ENCODE measurements at places on chromosomes 11 and 22.
A peak's percentile ranks its signal among the peaks of the same experiment; 100 is the strongest.

DNA sequence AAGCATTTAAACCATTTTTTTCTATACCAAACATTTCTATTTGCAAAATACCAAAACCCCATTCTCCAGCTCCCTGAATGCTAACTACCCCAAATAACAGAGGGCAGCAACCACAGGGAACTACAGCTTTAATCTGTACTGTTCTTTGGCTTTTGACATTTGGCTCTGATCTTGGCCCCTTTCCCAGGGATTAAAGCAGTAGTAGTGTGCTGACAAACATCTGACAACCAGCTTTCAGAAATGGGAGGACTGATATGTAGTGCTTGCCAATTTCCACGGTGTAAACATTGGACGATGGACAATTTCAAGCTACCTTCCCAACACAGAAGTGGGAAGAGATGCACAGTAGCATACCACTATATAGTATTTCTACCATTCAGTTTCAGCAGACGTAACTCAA is 88.4 kb upstream of the TEAD1 start:
- DNase-seq = no peak

DNA sequence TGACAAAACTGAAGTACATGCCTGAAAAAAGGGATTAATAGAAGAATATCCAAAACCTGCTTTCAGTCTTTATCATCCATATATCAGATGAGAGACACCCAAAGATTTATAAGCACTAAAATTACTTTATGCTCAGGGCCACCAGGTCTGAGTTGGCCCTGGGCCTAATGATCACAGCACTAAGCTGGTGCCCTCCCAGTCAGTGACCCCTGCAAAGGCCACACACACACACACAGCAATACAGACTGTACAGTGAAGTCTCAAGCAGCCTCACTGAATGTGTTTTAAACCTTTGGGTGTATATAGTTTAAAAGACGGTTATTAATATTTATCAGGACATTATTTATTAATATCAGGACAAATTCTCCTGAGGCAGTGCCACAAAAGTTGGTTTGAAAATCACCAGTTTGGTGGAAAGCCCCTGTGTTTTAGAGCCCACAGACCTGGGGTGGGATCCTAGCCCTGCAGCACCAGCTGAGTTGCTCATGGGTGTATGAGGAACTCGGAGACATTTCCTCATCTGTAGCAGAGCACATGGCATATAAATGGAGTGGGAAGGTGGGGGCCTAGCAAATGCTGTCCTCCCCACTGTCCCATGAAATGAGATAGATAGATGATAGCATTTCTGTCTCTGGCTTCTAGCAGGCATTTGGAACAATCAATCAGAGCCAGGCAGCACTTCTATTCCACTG is 48.4 kb upstream of the HORMAD2 start:
- DNase-seq = no peak

- DNase-seq = no peak
These were observed 441.2 kb downstream of the LRRC4C start for GRCh38 chr11:41018224-41018623.

- no peak for DNase-seq
These were observed 1518.2 kb upstream of the TENM4 start for GRCh38 chr11:80958987-80959386.

DNA sequence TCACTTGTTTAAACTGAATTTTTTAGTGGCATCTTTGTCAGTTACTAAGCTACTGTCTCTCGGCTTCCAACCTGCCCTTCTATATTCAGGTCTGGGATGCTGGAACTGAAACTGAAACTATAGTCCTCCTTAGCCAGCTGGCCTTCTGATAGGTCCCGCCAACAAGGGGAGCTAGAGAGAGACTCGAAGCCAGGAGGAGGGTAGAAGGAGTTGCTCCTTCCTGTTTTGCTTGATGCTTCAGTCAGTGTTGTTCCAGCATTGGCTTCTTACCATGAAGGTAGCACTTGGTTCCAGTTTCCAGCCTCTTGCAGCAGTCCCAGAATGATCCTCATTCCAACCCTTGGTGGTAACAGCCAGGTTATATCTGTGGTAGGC is 32.9 kb upstream of the HORMAD2 start:
- peak; percentile 24 for DNase-seq

DNA sequence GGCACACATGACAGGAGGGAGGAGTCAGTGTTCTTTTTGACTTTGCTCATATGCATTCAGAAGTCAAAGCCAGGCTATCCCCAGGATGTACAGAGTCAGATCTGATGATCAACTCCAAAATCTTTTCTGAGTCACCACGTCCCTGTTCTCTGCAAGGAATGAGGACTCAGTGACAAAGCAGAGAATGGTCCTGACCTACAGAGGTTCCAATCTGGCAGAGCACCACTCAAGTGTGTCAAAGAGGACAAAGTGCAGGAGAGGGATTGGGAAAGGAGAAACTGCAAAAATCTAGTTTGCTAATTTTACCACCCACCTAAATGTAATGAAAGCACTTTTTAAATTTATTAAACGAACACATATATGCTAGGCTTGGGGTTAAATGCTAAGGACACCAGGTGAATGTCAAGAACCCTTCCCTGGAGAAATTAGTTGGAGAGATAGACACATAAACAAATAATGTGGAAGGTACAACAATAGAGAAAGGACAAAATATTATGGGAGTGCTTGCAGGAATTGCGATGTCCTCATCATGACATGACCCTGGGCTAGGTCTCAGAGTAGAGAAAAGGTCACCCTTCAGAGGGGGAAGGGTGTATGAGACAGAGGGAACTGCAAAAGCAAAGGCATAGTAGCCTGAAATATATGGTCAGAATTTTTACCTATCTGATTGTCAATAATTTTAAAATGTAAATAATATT is 56.3 kb downstream of the MTNR1B start:
- DNase-seq = no peak

GRCh38 chr11:79044201-79044600 is 396.6 kb downstream of the TENM4 start:
- DNase-seq = no peak

GRCh38 chr11:119315131-119316015 is 1.6 kb downstream of the MCAM start:
- DNase-seq = peak; percentile 53

DNA sequence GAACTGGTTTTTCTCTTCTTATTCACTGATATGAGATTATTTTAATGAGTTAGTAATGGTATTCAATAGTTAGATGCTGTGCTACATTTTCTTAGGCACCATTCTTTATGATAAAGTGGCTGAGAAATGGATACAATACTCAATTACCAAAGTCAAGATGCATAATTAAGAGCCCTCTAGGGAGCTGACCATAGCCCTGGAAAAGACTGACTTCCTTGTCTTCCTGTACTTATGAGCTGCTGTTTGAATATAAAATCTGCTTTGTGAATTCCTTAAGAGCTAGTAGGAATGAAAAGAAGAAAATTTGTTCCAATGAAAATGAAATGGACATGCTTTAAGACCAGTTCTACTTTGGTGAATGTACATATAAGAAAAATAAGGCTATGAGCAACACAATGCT is 452.3 kb downstream of the KCNA4 start:
- no peak for DNase-seq

- DNase-seq = no peak
These were observed 33.5 kb upstream of the BID start for GRCh38 chr22:17807578-17808410.

DNA sequence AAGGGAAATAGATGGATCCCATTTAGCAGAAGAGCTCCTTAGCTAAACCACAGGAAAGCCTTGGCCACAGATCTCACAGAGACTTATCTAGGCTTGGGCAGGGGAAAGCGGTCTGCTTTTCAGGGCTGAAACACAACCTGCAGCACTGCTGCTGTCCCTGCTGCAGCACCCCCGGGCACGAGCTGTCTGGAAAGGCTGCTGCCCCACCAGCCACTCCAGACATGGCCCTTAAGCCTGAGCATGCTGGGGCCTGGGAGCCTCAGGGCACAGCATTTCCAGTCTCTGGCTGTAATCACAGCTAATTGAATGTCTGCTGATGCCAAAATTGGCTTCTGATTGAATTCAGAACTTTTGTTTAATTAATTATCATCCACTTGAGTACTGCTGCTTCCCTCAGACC is 115.0 kb downstream of the TMPRSS5 start:
- DNase-seq = no peak

GRCh38 chr22:28594797-28595462 is 84.7 kb downstream of the TTC28 start:
- DNase-seq = no peak

DNA sequence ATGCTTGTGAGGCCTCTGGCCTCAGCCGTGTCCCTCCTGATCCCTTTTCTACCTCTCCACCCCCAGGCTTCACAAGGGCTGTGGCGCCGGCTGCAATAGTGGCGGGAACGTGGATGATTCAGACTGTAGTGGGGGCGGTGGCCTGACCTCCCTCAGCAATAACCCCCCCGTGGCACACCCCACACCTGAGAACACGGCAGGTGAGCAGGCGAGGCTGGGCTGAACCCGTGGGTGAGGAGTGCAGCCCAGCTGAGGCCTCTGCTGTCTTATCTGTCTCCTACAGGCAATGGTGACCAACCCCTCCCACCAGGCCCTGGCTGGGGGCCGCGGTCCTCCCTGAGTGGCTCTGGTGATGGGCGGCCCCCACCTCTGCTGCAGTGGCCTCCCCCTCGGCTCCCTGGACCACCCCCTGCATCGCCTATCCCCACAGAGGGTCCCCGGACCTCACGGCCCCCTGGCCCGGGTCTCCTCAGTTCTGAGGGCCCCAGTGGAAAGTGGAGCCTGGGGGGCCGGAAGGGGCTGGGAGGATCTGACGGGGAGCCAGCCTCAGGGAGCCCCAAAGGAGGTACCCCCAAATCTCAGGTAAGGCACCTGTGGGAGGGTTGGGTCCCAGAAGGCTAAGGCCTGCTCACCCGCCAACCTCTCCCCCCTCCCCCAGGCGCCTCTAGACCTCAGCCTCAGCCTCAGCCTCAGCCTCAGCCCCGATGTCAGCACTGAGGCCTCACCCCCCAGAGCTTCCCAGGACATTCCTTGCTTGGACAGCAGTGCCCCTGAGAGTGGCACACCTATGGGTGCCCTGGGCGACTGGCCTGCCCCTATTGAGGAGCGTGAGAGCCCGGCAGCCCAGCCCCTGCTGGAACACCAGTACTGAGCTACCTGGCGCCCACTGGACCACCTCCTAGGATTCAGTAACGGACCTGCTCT is 1.5 kb upstream of the SIPA1 start:
- no peak for DNase-seq

GRCh38 chr11:75147191-75147874 is 3.6 kb upstream of the SLCO2B1 start:
- DNase-seq = no peak

DNA sequence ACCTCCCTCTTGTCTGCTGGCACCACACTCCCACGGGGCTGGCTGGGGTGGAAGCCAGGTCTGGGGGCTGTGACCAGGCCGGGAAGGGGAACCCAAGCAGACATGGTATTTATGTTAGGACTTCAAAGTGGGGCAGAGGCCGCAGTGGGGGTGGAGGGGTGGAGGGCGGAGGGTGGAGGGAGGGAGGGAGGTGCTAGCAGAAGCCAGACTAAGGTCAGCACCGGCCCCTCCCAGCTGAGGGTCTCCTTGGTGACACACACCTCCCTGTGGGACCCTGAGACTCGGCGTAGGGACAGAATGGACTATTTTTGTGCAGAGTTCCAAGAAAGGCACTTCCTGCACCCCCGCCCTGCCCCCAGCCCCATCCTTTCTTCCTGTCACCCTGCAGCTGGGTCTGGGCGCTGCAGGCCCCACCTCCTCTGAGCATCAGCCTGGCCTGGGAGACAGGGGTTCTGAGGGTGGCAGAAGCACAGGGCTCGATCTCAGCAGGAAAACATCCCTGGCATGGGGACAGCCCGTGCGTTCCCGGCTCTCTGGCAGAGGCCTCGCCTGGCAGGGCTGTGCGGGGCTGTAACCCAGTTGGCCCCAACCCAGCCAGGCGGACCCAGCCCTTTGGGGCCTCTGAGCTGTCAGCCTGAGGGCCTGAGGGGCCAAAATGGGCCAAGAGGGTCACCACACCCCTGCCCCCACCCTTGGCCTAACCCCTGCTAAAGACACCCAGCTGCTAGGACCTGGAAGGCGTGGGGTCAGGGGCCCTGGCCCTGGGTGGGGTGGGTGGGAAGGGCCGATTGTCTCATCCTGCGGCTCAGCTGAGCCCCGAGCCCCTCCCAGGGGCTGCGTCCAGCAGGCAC is 9.6 kb upstream of the CD248 start:
- DNase-seq = no peak

DNA sequence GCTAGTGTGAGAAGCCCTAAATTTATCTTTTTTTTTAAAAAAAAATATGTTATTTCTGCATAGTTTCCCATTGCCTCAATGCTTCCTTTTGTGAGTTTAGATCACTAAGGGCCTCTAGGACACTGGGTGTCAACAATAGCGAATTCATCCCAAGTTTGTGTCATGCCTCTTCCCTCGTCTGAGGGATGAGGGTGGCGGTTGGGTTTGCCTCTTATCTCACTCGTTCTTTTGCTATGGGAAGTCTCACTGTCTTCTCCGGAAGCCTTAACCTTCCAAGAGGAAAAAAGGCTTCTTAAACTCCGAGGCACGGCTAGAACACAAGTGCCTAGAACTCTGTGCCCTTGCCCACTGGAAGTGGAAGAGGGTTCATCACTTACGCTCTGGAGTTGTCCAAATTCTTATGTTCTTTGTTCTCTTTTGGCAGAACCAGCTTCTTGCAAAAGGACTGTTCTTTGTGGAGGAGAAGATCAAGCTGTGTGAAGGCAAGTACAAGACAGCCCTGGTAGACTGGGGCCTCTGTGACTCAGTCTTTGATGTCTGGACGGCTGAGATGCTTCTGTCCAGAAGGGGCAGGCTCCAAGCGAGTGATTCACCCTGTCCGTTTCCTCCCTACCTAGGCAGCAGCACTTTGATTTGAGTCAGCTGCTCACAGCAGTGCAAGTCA is 78.5 kb downstream of the TRAF6 start:
- no peak for DNase-seq

DNA sequence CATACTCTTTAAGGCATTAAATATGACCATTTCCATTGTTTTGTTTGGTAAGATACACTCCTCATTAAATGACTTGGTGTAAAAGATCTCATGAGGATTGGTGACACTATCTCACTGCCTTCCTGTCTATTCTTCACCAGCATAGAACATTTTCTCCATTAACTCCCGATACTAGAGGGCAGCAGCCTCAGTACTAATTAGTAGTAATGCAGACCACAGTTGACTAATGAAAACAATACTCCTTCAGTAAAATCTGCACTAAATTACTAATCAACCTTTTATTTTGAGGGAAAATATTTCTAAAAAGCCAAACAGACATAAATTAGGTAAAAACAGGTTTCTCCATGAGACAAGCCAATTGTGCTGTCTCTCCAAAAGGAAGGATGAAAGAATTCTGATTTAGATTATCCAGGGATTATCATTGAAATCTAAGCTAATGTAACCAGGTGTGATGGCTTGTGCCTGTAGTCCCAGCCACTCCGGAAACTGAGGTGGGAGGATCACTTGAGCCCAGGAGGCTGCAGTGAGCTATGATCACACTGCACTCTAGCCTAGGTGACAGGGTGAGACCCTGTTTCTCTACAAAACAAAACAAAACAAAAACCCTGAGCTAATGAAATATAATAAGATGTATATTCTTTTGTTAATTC is 9.4 kb downstream of the PGM2L1 start:
- DNase-seq = peak; percentile 65

DNA sequence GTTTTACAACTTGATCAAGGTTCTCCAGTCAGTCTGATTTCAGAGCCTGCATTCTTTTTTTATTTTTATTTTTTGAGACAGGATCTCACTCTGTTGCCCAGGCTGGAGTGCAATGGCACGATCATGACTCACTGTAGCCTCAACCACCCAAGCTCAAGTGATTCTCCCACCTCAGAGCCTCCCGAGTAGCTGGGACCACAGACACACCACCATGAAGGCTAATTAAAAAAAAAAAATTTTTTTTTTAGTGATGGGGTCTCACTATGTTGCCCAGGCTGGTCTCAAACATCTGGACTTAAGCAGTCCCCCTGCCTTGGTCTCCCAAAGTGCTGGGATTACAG is 117.2 kb upstream of the NAV2 start:
- no peak for DNase-seq

- DNase-seq = no peak
These were observed 43.4 kb downstream of the MS4A2 start for GRCh38 chr11:60131912-60132311.

All from activated CD4-positive, alpha-beta T cell treated with anti-CD3 and anti-CD28 coated beads, Interleukin-2, amount 50 U/mL, for 1 hour (primary cell).